ENCODE measurements at places on chromosomes 5 and 9.

GRCh38 chr5:64164166-64164565 lies 1.5 kb upstream of the RNF180 start:
- DNase-seq: no peak

GRCh38 chr9:130053109-130053503 lies 600 bp upstream of the GPR107 start:
- no peak for DNase-seq

- DNase-seq: no peak
Observed at GRCh38 chr5:151795426-151795825, 23.7 kb downstream of the G3BP1 start.

GRCh38 chr5:145752947-145753346 lies 82.2 kb downstream of the PRELID2 start:
- peak; percentile 6 for DNase-seq

- DNase-seq: peak; percentile 74
Observed at GRCh38 chr9:35035851-35036701, 36.3 kb downstream of the VCP start.
